ENCODE measurements at places on chromosomes 4 and X.

- DNase-seq = no peak
These were observed 50.6 kb downstream of the BMP3 start for GRCh38 chr4:81081156-81081555.

DNA sequence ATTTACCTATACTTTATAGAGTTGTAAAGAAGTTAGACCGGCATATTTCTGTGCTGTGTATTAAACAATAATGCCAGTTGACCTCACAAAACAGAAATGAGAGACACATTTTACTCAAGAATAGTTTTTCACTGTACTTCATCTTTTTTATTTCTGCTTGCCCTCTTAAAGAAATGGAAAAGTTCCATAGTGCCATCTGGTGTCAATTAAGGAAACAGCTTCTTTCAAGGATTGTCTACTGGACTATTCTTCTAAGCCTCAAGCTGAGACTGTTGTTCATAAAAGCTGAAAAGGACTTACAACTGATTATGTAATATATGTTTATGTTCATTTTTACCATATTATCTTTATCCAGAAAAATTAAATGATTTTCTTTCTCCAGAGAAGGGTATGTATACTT is 1523.7 kb downstream of the ARAP2 start:
- peak; percentile 53 for DNase-seq

DNA sequence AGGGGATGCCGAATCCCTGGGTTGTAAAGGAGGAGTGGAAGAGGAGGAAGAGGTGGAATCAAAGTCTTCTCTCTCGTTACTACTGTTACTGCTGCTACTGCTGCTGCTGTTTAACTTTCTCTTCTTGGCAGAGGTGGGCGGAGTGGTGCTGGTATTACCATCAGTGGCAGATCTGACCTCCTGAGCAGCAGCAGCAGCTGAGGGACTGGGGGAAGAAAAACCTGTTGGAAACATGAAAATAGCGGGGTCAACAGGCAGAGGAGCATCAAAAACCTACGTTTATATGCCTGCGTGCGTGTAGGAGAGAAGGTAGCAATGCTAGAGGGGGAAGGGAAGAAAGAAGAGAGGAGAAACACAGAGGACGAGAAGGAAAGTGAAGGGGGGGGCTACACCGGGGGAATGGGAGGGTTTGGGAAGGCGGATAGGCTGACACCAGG is 339 bp downstream of the CUL4B start:
- no peak for DNase-seq

DNA sequence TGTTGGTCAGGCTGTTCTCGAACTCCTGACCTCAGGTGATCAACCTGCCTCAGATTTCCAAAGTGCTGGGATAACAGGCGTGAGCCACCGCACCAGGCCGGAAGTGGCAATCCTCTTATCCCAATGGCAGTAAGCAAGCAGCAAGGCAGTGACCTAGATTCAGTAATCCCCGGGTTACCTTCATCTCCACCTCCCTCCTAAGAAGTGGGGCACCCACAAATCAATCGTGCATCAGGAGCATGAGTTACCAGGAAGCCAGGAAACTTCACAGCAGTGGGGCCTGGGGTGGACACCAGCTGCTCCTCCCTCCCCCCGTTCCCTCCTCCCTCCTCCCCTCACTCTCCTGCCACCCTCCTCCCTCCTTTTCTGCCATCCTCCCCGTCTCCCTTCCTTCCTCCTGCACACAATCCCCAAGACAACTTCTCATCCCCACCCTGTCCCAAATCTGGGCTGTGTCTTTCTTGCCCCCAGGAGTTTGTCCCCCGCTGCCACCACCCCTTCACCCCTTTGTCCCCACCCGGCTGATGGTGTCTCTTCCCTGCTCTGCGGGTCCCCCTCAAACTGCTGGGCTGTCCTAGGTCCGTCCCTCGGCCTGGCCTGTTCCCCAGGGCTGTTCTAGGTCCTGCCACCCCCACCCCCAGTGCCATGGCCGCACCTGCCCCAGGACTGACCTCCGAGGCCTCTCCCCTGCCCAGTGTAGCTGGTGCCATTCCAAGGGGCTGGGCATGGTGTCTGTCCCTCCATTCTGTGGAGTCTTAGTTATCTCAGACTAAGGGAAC is 2.2 kb downstream of the PDE6B start:
- no peak for DNase-seq

GRCh38 chr4:33512397-33512796 is 2731.9 kb downstream of the ARAP2 start:
- no peak for DNase-seq

GRCh38 chr4:70759627-70760026 is 37.9 kb downstream of the RUFY3 start:
- DNase-seq = no peak

DNA sequence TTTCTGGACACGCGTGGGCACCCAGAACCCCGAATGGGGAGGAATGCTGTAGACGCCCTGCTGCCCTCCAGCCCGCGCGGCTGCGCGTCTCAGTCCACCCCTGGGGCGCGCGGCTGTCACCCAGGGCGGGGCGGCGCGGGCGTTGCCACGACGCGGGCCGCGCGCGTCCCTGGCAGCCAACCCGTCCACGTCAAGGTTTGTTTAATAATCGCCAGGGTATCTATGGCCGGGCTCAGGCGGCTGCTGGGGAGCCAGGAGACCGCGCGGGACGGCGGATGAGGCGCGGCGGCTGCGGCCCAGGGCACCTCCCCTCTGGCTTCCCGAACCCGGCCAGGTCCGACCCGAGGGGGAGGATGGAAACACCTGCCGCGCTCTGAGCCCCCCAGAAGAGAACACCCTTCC is at the start of gene SPATA18:
Gene SPATA18 (plus strand): TSS at position 92 of the 402 bp plus-strand sequence. CDS start 401 bp downstream, outside the sequence.
- DNase-seq = no peak

DNA sequence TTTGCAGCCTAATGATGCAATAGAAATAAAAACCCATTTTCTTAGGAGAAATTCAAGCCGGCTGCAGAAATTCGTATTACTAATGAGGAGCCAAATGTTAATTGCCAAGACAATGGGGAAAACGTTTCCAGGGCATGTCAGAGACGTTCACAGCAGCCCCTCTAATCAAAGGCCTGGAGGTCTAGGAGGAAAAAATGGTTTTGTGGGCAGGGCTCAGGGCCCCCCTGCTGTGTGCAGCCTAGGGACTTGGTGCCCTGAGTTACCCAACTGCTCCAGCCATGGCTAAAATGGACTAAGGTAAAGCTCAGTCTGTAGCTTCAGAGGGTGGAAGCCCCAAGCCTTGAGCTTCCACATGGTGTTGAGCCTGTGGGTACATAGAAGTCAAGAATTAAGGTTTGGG is 461.4 kb downstream of the FAT4 start:
- no peak for DNase-seq

GRCh38 chr4:99104153-99104552 is 15.6 kb upstream of the ADH5 start:
- DNase-seq = no peak
